ENCODE measurements at places on chromosomes 2 and 18. TPM values are rescaled to one million over a fixed set of nuclear protein-coding genes. Genes with fewer than 3 reads are reported as not detected.

DNA sequence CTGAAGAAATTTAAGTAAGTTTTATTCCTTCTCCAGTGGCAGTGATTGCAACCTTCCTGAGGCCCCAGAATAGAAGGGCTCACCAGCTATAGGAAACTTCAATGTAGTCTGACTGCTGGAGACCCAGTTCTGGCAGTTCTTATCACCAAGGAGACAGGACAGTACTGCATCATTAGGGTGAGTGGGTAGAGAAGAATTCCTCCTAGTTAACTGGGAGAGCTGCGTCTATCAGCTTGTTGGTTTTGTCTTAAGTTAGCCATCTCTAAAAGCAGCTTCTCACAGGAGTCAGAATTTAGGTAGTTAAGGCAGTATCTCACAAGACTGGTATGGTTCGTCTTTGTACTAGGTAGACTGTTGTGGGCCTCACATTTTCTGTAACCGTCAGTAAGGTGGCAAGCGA is 3.3 kb upstream of the MSTN start:
- DNase-seq: no peak

GRCh38 chr2:37378411-37378810 is 34.0 kb downstream of the QPCT start:
- DNase-seq: no peak

- DNase-seq: no peak
Measured at GRCh38 chr2:111667542-111668273, 216.3 kb downstream of the ANAPC1 start.

- no peak for DNase-seq
Measured at GRCh38 chr18:41917181-41917580, 37.9 kb upstream of the PIK3C3 start.

- no peak for DNase-seq
Measured at GRCh38 chr2:70806013-70806412, 14.4 kb downstream of the CLEC4F start.

GRCh38 chr2:233406865-233407264 is 52.6 kb downstream of the DGKD start:
- DNase-seq: no peak

DNA sequence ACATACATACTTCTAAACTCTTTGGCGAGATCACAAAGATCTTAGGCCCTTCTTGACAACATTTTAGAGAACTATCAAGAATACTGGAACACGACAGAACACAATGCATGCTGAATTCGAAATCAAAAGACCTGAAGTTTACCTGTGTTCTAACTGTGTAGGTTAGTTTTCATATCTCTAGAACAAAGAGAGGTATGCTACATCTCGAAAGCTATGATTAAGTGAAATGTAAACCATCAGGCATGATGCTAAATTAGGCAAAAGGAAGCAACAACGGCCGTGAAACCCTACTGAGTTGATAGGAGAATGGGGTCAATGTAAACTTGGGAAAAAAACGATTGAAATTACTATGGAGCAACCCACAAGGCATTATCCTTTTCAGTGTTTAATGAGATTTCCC is 43.7 kb downstream of the IKZF2 start:
- no peak for DNase-seq

GRCh38 chr18:59848002-59848401 is 51.8 kb upstream of the PMAIP1 start:
- no peak for DNase-seq

DNAJB2 gene
- total RNA-seq: 20.8 TPM

MSH6 gene
- 105 TPM for total RNA-seq

PSMA8 gene
- total RNA-seq: not detected

C2orf78 gene
- total RNA-seq: 0.51 TPM

Measured in GM12878 (cell line).